ENCODE measurements at places on chromosomes 12 and 14. TPM values are rescaled to one million over a fixed set of nuclear protein-coding genes. Genes with fewer than 3 reads are reported as not detected.
A peak's percentile ranks its signal among the peaks of the same experiment; 100 is the strongest.

Gene CLECL1
- total RNA-seq, result not detected

Gene SERPINA9
- total RNA-seq, result not detected

Gene OLR1
- 0.74 TPM for total RNA-seq

Gene LRP1-AS
- total RNA-seq, result not detected

Gene TGFB3
- total RNA-seq, result 9.6 TPM

Gene DIO2
- total RNA-seq, result 0.05 TPM

Gene ANO4
- not detected for total RNA-seq

DNA sequence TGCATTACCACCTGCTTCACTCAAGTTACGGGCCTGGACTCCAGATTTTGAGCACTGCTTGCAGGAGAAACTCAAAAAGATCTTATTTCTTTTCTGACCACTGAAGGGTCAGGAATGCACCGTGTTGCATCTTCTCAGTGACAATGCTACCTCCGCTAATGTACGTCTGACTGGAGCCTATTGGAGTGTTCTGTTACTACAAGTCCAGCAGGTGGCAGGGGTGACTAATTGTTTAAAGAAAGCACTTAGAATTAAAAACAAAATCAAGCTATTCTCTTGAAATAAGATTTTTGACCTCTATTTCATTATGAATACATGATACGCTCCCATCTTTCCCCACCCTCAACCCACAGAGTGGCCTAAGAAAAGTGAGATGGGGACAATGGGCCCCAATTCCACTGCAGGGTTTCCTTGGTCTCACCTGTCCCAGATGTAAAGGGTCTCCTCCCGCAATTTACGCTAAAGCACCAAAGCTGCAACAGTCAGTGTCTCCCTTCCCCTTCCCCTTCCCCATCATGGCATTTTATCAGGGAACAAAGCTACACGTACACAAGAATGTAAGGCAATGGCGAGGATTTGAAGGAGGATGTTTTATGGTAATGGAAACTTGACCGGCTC is 2.2 kb downstream of the TBPL2 start:
- H3K27ac ChIP-seq, result peak overlapping the region; percentile 71
- peaks cover 16% of the 10 kb centered on the region for H3K4me1 ChIP-seq
- H3K27me3 ChIP-seq, result no peaks in the 10 kb centered on the region
- no peaks in the 10 kb centered on the region for H3K36me3 ChIP-seq
- DNase-seq, result no peak

DNA sequence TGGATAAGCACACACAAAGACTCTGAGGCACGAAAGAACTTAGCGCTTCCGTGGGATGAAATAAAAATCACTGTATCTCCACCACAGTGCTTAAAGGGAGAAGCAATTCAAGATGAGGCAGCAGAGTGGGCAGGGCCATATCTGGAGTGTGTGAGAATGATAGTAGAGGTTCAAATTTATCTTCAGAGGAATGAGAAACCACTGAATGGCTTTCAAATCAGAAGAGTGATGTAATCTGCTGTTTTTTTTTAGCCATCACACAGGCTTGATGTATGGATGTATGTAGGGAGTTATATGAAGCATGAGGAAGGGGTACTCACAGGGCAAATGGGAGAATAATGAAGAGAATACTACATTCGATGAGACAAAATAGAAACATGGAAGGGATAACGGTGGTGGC is 24.1 kb downstream of the MDGA2 start:
- no peaks in the 10 kb centered on the region for H3K36me3 ChIP-seq
- no peaks in the 10 kb centered on the region for H3K27me3 ChIP-seq
- H3K4me3 ChIP-seq, result no peak overlapping the region

- no peak overlapping the region for H3K27ac ChIP-seq
- no peaks in the 10 kb centered on the region for H3K27me3 ChIP-seq
- no peak overlapping the region for H3K4me3 ChIP-seq
- no peaks in the 10 kb centered on the region for H3K36me3 ChIP-seq
- no peaks in the 10 kb centered on the region for H3K4me1 ChIP-seq
- no peak for DNase-seq
These were observed 25.5 kb upstream of the NAA30 start for GRCh38 chr14:57364659-57365450.

- peaks cover 29% of the 10 kb centered on the region for H3K4me1 ChIP-seq
- no peak overlapping the region for H3K27ac ChIP-seq
- no peaks in the 10 kb centered on the region for H3K36me3 ChIP-seq
- no peak overlapping the region for H3K4me3 ChIP-seq
- no peak for DNase-seq
- H3K27me3 ChIP-seq, result no peaks in the 10 kb centered on the region
These were observed 82.5 kb downstream of the MED13L start for GRCh38 chr12:116194935-116195431.

DNA sequence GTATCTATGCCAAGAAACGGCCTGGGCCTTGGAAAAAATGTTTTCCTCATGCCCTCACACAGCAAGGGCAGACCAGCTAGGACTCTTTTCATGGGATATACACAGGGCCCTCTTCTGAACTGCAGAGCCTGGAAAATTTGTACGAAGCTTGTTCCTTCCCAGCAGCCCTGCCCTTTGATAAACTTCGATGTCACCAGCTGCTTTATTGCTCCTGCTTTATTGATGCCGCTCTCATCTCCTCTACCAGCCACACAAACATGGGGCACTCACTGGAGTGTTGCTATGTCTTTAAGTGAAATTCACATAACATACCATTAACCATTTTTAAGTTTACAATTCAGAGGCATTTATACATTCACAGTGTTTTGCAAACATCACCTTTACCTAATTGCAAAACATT is 197.9 kb downstream of the KTN1 start:
- H3K27me3 ChIP-seq, result no peaks in the 10 kb centered on the region
- no peaks in the 10 kb centered on the region for H3K4me1 ChIP-seq
- DNase-seq, result no peak
- H3K27ac ChIP-seq, result no peak overlapping the region
- no peaks in the 10 kb centered on the region for H3K36me3 ChIP-seq
- H3K4me3 ChIP-seq, result no peak overlapping the region

DNA sequence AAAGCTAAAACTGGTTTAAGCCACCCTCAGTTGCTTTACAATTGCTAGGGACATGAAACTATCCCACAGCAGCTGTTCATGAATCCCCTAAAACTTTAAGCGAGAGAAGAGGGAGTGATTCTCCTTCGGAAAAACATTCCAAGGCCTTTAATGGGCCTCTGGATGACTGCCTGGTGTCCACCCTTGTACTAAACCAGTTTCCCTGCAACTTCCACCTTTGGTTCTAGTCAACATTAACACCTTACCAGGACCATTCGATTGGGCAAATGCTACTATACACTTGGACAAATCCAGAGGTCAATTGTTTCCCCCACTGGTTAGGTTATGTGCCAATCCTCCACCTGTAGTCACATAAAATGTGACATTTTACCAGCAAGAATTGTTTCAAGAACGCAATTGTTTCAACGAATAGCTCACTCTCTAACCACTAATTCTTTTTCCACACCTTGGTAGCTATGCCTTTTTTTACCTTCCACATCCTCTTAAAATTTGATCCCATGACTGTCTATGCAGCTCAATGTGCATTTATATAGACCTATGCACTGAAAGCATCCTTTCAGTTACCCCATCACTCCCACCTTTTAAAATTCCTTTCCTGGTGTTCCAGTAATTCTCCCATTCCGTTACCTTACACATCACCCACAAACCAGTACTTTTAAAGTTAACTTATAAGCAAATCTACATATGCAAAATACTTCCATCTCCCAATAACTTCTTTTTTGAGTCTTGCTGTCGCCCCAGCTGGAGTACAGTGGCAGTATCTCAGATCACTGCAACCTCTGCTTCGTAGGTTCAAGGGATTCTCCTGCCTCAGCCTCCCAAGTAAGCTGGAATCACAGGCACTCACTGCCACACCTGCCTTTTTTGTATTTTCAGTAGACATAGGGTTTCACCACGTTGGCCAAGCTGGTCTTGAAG is 3.6 kb downstream of the UBC start:
- no peak for DNase-seq
- peaks cover 15% of the 10 kb centered on the region for H3K36me3 ChIP-seq
- H3K4me3 ChIP-seq, result peak overlapping the region; percentile 29
- H3K27me3 ChIP-seq, result no peaks in the 10 kb centered on the region
- H3K4me1 ChIP-seq, result peaks cover 29% of the 10 kb centered on the region
- peak overlapping the region; percentile 70 for H3K27ac ChIP-seq

GRCh38 chr12:124842800-124843510 is 20.7 kb downstream of the SCARB1 start:
- peak overlapping the region; percentile 60 for H3K27ac ChIP-seq
- H3K27me3 ChIP-seq, result no peaks in the 10 kb centered on the region
- H3K36me3 ChIP-seq, result no peaks in the 10 kb centered on the region

GRCh38 chr14:34649344-34649743 is 19.4 kb upstream of the SNX6 start:
- no peaks in the 10 kb centered on the region for H3K36me3 ChIP-seq
- no peak for DNase-seq
- no peaks in the 10 kb centered on the region for H3K4me1 ChIP-seq
- no peak overlapping the region for H3K27ac ChIP-seq

Measured in Panc1 (cell line).